ENCODE measurements at places on chromosomes 2 and 18.

GRCh38 chr18:38023871-38024270 is 458.3 kb upstream of the CELF4 start:
- no peak for DNase-seq

- peak; percentile 56 for DNase-seq
These were observed 26.3 kb downstream of the DHRS9 start for GRCh38 chr2:169095621-169096105.

DNA sequence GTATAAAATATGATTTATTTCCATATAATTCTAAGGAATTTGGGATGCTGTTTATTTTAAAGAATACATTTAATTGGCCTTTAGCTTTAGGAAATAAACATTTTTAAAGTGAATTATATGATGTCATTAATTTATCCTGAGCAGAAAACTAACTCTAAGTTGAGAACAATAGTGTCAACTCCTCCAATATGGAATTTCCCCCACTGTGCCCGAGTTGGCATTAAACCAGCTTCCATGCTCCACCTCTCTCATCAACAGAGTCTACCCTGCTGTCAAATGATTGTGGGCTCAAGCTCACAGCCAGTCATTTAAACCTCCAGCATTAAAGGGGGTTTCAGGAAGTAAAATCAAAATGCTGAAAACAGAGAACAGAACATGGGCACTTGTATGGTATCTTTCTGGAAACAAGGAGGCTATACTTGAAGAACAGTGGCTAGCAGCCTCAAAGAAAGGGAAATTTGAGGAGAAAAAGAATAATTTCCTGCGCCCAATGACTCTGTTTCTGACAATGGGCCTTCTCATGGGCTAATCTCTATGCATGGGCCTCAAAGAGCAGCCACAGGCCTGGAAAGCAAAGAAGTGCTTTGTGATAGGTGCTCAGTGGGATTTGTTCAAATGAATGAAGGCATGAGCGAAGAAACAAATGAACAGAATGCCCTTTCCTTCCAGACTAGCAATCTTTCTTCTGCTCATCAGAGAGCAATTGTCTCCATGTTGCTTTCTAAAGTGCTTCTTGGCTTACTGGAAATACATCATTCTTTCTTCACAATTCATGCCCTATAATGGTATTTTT is 252.8 kb downstream of the MTX2 start:
- DNase-seq = no peak

DNA sequence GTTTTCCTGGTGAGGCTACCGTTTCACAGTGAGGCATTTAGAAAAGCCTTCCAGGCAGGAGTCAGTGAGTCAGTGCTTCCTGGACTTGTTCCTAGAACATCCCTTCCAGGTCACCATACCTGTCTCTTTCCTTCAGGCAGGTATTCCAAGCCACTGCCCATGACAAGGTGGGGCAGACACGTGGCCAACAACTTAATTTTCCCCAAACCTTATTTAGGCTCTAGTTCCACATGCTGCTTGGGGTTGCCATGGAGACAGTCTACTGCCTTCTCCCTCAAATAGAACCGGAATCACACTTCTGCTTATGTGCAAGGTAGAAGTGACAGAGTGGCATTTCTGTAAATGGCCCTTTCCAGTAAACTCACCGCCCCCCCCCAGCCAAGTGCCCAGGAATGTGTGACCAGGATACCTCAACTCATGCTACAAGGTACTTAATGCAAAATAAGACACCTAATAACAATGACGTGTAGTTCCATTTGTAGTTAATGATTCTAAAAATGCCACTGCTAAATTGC is 258.3 kb downstream of the PRKCE start:
- no peak for DNase-seq

Measured in fibroblast of skin of left biceps (primary cell).